Pancreas (tissue), 10 donors: ENCODE measurements at places on chromosomes 5 and 9. TPM values are rescaled to one million over a fixed set of nuclear protein-coding genes. Genes with fewer than 3 reads are reported as not detected.
A peak's percentile ranks its signal among the peaks of the same experiment; 100 is the strongest.

GRCh38 chr9:18676525-18676924 lies 202.6 kb downstream of the ADAMTSL1 start:
- DNase-seq: no peak

DNA sequence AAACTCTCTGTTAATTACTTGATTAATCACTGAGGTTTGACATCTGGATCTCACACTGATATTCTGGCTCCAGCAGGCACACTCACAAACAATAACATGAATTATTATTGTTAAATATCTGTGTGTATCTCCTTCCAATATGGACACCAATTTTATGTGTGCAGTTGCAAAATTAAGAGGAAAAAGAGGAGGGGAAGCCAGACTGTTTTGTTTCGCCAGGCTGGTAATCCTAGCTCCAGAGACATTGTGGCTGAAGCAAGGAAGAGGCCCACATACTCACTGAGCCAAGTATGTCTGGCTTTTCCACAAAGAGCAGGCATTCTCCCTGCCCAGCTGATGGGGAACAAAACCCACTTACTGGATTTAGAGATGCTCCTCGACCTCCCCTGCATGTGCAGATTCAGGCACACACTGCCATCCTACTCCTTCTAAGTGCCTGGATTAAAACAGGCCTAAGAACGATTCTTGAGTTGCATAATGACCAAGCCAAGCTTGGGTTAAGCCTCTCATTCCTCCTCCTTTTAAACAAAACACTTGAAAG lies 181.9 kb downstream of the ESM1 start:
- DNase-seq: no peak

DNA sequence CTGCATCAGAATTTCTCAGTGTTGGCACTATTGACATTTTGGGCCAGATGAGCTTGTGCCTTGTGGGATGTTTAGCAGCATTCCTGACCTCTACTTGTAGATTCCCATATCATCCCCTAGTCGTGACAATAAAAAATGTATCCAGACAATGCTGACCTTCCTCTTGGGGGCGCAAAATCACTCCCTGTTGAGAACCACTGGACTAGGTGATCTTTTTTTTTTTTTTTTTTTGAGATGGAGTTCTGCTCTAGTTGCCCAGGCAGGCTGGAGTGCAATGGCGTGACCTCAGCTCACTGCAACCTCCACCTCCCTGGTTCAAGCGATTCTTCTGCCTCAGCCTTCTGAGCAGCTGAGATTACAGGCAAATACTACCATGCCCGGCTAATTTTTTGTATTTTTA lies 22.6 kb downstream of the STXBP1 start:
- no peak for DNase-seq

GRCh38 chr5:66646570-66646969 lies 50.4 kb downstream of the MAST4 start:
- DNase-seq: no peak

DNA sequence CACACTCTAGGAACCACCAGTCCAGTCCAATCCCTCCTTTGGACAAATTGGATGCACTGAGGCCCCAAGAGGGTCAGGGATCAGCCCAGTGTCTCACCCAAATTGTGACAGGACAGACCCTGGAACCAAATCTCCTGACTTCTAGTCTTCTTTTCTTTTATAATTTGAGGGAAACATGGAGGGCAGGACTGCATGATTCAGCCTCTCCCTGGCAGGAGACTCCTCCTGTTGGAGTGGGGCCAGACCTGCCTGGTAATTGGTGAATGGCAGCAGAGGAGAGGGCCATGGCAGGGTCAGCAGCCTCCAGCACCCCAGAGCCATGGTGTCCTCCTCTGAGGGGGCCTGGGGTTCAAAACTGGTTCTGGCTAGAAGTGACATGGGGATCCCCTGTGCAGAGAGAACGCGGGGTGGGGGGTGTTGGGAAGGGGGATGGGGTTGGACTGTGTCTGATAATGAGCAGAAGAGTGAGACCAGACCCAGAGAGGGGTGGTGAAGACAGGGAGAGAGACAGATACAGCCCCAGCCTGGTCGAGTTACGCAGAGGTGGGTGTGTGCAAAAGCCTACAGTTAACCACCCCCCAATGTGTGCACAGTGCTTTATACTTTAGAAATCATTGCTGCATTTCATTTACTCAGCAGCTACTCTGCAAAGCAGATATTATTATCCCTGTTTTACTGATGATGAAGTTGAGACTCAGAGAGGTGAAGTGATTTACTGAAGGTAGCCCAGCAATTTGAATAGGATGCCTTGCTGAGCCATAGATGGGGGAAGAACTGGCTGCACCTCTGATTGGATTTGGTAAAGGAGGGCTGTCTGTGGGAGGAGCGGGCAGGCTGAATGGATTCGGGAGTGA lies 3.8 kb upstream of the SYNPO start:
- DNase-seq: peak; percentile 75

- no peak for DNase-seq
These were observed 253.7 kb upstream of the NFIL3 start for GRCh38 chr9:91677331-91677730.

GRCh38 chr9:89929315-89929672 lies 324.5 kb downstream of the GADD45G start:
- DNase-seq: no peak

- no peak for DNase-seq
These were observed 156.8 kb downstream of the GDNF start for GRCh38 chr5:37683072-37683471.

NME5 gene
- 1.8 TPM for total RNA-seq

TSSK1B gene
- 0.09 TPM for total RNA-seq

TNFSF15 gene
- 0.12 TPM for total RNA-seq

PHF24 gene
- 0.24 TPM for total RNA-seq

PRR16 gene
- 0.54 TPM for total RNA-seq

WDR70 gene
- total RNA-seq: 10.7 TPM
